ENCODE measurements at places on chromosomes 3 and 15.

DNA sequence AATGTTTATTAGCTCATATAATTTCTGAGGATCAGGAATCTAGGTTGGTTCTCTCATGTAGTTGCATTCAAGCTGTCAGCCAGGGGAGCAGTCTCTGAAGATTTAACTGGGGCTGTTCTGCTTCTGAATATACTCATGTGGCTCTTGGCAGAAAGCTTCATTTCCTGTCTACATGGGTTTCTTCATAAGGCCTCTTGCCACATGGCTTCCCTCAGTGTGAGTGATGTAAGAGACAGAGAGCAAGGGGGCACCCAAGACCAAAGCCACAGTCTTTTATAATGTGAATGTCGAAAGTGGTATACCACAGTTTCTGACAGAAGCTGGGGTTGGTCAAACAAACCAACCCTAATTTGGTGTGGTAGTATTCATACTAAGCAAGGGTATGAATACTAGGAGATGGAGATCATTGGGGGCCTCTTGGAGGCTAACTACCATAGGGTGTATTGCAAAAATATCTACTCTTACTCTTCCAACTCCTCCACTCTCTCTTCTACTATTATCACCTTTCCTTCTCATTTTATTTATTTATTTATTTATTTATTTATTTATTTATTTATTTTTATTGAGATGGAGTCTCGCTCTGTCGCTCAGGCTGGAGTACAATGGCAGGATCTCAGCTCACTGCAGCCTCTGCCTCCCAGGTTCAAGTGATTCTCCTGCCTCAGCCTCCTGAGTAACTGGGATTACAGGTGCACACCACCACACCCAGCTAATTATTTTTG, 123.8 kb downstream of the B3GALNT1 start:
- no peak for DNase-seq

- peak; percentile 16 for DNase-seq
Observed at GRCh38 chr3:66609660-66610561, 109.1 kb upstream of the LRIG1 start.

- no peak for DNase-seq
Observed at GRCh38 chr3:156109989-156110388, 10.4 kb upstream of the KCNAB1 start.

- DNase-seq, result peak; percentile 20
Observed at GRCh38 chr3:63251499-63251898, 26.6 kb upstream of the SYNPR start.

GRCh38 chr15:85389772-85390171, 9.4 kb downstream of the AKAP13 start:
- DNase-seq, result no peak

DNA sequence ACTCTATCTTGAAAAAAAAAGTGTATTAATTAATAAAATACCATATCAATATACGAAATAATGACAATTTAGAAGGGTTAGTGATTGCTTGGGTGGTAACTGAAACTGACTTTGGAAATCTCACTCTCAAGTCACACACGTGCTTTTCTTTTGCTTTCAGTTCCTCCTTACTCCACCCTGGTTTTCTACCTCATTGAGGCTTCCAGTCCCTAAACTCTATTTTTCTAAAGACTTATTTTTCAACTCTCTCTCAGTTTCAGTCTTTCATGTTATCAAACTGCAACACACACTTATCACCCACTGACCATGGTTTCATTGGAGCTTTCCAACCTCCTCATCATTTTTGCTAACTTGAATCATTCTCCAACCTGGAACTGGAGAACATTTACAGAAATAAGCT, 23.5 kb downstream of the IL12A start:
- DNase-seq, result no peak

All from mammary epithelial cell (primary cell).